Naive thymus-derived CD4-positive, alpha-beta T cell (primary cell): ENCODE measurements at places on chromosomes 7 and 10. TPM values are rescaled to one million over a fixed set of nuclear protein-coding genes. Genes with fewer than 3 reads are reported as not detected.

GRCh38 chr10:47326927-47327330 is 4.7 kb downstream of the GDF2 start:
- no peak overlapping the region for H3K27ac ChIP-seq
- no peak overlapping the region for H3K4me3 ChIP-seq
- H3K27me3 ChIP-seq: no peaks in the 10 kb centered on the region
- no peaks in the 10 kb centered on the region for H3K4me1 ChIP-seq
- no peaks in the 10 kb centered on the region for H3K36me3 ChIP-seq

- H3K36me3 ChIP-seq: no peaks in the 10 kb centered on the region
- no peak overlapping the region for H3K27ac ChIP-seq
- DNase-seq: no peak
- no peak overlapping the region for H3K4me3 ChIP-seq
- no peaks in the 10 kb centered on the region for H3K4me1 ChIP-seq
- no peaks in the 10 kb centered on the region for H3K27me3 ChIP-seq
Observed at GRCh38 chr7:121002757-121003200, 14.3 kb downstream of the CPED1 start.

GRCh38 chr10:22550732-22551131 is 163.6 kb downstream of the PIP4K2A start:
- H3K4me3 ChIP-seq: no peak overlapping the region
- H3K27me3 ChIP-seq: no peaks in the 10 kb centered on the region
- peak; percentile 61 for DNase-seq
- H3K27ac ChIP-seq: no peak overlapping the region

DNA sequence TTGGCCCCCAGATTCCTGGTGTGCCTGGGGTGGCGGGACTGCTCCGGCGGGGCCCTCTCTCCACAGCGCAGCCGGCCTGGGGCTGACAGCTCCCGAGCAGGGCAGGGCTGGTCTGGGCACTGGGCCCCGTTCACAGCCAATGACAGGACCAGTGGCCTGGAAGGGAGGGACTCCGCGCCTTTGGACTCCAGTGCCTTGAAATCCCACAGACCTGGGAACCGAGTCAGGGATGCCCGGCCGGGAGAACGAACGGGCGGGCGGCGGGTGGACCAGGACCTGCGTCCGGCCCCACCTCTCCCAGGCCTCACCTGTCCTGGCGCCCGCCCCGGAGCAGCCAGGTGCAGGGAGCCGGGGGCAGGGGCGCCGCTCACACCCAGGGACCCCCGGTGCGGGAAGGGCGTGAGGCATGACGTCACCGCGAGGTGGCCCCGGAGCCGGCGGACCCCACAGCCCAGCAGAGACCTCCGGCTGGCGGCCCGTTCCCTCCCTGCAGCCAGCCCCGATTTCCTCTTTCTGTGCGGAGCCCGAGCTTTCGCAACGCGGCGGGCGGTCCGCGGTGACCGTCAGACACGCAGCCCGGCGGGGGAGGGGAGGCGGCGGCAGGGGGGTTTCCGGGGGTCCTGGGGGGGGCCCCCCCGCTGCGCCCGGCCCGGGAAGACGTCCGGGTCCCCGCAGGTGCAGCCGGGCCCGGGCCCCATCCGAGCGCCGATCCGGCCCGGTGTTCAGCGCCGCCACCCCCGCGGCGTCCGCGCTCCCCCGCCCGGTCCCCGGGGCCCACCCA is 743 bp downstream of the ADAP1 start:
- no peak overlapping the region for H3K27ac ChIP-seq
- no peak for DNase-seq
- H3K36me3 ChIP-seq: no peaks in the 10 kb centered on the region
- no peaks in the 10 kb centered on the region for H3K27me3 ChIP-seq
- no peak overlapping the region for H3K4me3 ChIP-seq
- H3K4me1 ChIP-seq: no peaks in the 10 kb centered on the region

DNA sequence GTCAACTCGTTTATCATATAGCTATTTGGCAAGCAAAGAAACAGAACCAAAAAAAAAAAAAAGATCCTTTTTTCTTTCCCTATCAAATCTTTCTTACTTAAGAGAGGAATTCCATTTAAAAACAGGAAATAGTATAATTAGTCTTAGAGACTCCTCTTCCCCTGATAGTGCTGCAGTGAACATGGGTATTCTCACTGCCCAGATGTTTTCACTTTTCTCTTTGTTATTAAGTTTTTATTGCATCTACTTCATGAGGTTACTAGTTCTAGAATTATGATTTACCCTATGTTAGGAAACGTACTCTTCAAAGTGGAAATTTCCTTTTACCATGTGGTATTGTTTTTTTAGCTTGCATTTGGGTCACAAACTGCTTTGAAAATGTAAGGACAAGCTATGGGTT is 8.5 kb downstream of the CASP2 start:
- DNase-seq: no peak
- H3K36me3 ChIP-seq: peaks cover 52% of the 10 kb centered on the region
- H3K27me3 ChIP-seq: no peaks in the 10 kb centered on the region
- peaks cover 7% of the 10 kb centered on the region for H3K4me1 ChIP-seq

DNA sequence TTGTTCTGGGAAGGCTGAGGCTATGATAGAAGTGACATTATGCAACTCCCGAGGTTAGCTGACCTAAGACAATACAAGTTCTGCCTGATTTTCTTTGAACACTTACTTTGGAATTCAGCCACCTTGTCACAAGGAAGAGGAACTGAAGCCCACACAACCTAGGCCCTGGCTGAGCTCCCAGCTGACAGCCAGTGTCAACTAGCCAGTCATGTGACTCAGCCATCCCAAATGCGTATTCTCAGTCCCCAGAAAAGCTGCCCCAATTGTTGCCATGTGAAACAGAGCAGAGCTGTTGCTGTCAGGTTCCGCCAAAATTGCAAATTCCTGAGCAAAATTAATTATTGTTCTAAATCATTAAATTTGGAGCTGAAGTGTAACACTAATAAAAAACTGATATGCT is 1010.0 kb downstream of the XPNPEP1 start:
- no peaks in the 10 kb centered on the region for H3K36me3 ChIP-seq
- H3K4me1 ChIP-seq: no peaks in the 10 kb centered on the region
- no peaks in the 10 kb centered on the region for H3K27me3 ChIP-seq

- H3K36me3 ChIP-seq: peaks cover 8% of the 10 kb centered on the region
- H3K27me3 ChIP-seq: no peaks in the 10 kb centered on the region
- H3K4me3 ChIP-seq: no peak overlapping the region
Observed at GRCh38 chr10:128078136-128078969, 47.9 kb downstream of the MKI67 start.

LMOD2 gene
- not detected for total RNA-seq

GRCh38 chr7:34612661-34613060 is 45.4 kb upstream of the NPSR1 start:
- H3K27ac ChIP-seq: no peak overlapping the region
- no peaks in the 10 kb centered on the region for H3K4me1 ChIP-seq

- no peaks in the 10 kb centered on the region for H3K27me3 ChIP-seq
- H3K4me1 ChIP-seq: peaks cover 15% of the 10 kb centered on the region
- no peak overlapping the region for H3K27ac ChIP-seq
- no peak for DNase-seq
- no peak overlapping the region for H3K4me3 ChIP-seq
Observed at GRCh38 chr7:135665042-135665441, 2.7 kb downstream of the STMP1 start.

LZTS2 gene
- 17.1 TPM for total RNA-seq

FGFR2 gene
- total RNA-seq: 0.88 TPM

GRCh38 chr10:78776756-78777155 is 292.0 kb upstream of the ZMIZ1 start:
- no peaks in the 10 kb centered on the region for H3K4me1 ChIP-seq
- no peaks in the 10 kb centered on the region for H3K27me3 ChIP-seq
- no peak for DNase-seq
- no peak overlapping the region for H3K27ac ChIP-seq
- no peak overlapping the region for H3K4me3 ChIP-seq

GRCh38 chr7:80186721-80187120 is 52.1 kb downstream of the GNAI1 start:
- no peaks in the 10 kb centered on the region for H3K4me1 ChIP-seq
- H3K4me3 ChIP-seq: no peak overlapping the region
- no peak overlapping the region for H3K27ac ChIP-seq

ABCB4 gene
- 0.84 TPM for total RNA-seq

DNA sequence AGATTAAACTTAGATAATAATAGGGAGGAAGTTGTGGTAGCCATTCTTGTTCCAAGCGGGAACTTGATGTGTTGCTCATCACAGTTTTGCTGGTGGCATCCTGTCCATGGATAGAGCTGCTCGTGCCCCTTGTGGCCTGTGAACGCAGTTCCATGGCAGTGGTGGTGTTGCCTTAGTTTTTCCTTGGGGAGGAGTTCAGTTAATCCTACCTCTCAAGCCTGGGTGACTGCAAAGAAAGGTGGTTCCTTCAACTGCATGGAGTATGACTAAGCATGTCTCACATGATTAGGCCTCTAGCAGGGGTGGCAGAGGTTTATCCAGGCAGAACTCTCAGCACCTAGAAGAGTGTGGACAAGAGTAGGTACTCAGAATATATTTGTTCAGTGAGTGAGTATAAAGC is 99.7 kb downstream of the MAPK8 start:
- peaks cover 27% of the 10 kb centered on the region for H3K36me3 ChIP-seq
- DNase-seq: no peak
- no peaks in the 10 kb centered on the region for H3K4me1 ChIP-seq
- no peak overlapping the region for H3K27ac ChIP-seq
- H3K4me3 ChIP-seq: no peak overlapping the region
- H3K27me3 ChIP-seq: no peaks in the 10 kb centered on the region

GIMAP6 gene
- 173 and 174 TPM in 2 replicates for total RNA-seq

CPED1 gene
- 0.10 and 0.20 TPM in 2 replicates for total RNA-seq

GRCh38 chr10:102546606-102547320 is 43.0 kb downstream of the SUFU start:
- no peaks in the 10 kb centered on the region for H3K27me3 ChIP-seq
- no peaks in the 10 kb centered on the region for H3K36me3 ChIP-seq
- H3K27ac ChIP-seq: no peak overlapping the region
- H3K4me1 ChIP-seq: no peaks in the 10 kb centered on the region

DNA sequence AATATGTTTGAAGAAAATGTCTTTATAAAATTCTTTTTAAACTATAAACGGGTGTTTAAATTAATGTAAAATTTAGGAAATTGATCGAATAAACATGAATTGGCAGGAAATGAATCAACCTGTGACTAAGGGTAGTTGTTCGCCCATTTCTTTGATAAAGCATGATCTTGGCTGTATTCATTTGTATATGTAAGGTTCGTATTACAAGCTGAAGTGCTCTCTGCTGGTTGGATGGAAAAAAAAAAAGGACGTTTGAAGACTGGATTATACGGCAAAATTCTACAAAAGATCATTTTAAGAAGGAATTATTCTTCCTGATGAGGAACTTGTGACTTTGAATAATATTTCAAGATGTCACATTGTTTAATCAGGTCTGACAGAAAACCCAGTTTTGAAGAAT is 185.4 kb upstream of the ANK3 start:
- no peak overlapping the region for H3K27ac ChIP-seq
- H3K4me1 ChIP-seq: no peaks in the 10 kb centered on the region
- DNase-seq: no peak
- H3K27me3 ChIP-seq: no peaks in the 10 kb centered on the region
- H3K4me3 ChIP-seq: no peak overlapping the region
- H3K36me3 ChIP-seq: peaks cover 3% of the 10 kb centered on the region

- no peak for DNase-seq
- H3K4me3 ChIP-seq: no peak overlapping the region
- H3K4me1 ChIP-seq: no peaks in the 10 kb centered on the region
- no peak overlapping the region for H3K27ac ChIP-seq
- no peaks in the 10 kb centered on the region for H3K36me3 ChIP-seq
Observed at GRCh38 chr7:85630904-85631600, 444.2 kb upstream of the SEMA3D start.

SFTPA1 gene
- total RNA-seq: not detected

GRCh38 chr10:79277579-79278269 is 69.5 kb upstream of the PPIF start:
- H3K27me3 ChIP-seq: no peaks in the 10 kb centered on the region
- no peak overlapping the region for H3K4me3 ChIP-seq
- no peaks in the 10 kb centered on the region for H3K4me1 ChIP-seq
- no peak for DNase-seq
- H3K27ac ChIP-seq: no peak overlapping the region

GRCh38 chr7:6254866-6255265 is 17.6 kb downstream of the CYTH3 start:
- H3K4me1 ChIP-seq: no peaks in the 10 kb centered on the region
- no peak overlapping the region for H3K4me3 ChIP-seq
- no peak overlapping the region for H3K27ac ChIP-seq
- no peak for DNase-seq
- no peaks in the 10 kb centered on the region for H3K27me3 ChIP-seq
- no peaks in the 10 kb centered on the region for H3K36me3 ChIP-seq

- peak overlapping the region; percentile 50 for H3K4me3 ChIP-seq
- peaks cover 43% of the 10 kb centered on the region for H3K4me1 ChIP-seq
- H3K36me3 ChIP-seq: no peaks in the 10 kb centered on the region
- no peaks in the 10 kb centered on the region for H3K27me3 ChIP-seq
Observed at GRCh38 chr10:119655566-119656001, 4.4 kb downstream of the BAG3 start.

ZNF365 gene
- 0.24 TPM for total RNA-seq

UPK3BL2 gene
- 65.4 TPM for total RNA-seq

DNA sequence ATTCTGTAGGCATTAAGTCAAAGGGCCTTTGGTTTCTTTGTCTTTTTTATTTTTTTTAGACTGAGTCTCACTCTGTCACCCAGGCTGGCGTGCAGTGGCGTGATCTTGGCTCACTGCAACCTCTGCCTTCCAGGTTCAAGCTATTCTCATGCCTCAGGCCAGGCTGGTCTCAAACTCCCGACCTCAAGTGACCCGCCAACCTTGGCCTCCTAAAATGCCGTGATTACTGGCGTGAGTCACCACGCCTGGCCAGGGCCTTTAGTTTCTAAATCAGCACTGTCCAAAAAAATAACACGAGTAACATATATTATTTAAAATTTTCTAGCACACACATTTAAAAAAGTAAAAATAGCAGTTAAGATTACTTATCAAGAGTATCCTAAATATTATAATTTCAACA is 11.1 kb upstream of the ACSL5 start:
- H3K27ac ChIP-seq: no peak overlapping the region
- no peak for DNase-seq

GRCh38 chr10:126187399-126187798 is 200.9 kb downstream of the ADAM12 start:
- H3K27me3 ChIP-seq: no peaks in the 10 kb centered on the region
- H3K4me1 ChIP-seq: no peaks in the 10 kb centered on the region
- H3K27ac ChIP-seq: no peak overlapping the region

- no peak overlapping the region for H3K4me3 ChIP-seq
- DNase-seq: no peak
- H3K4me1 ChIP-seq: no peaks in the 10 kb centered on the region
- H3K27ac ChIP-seq: no peak overlapping the region
- H3K27me3 ChIP-seq: no peaks in the 10 kb centered on the region
Observed at GRCh38 chr10:46250898-46251856, 35.6 kb upstream of the ANTXRL start.

GNAT3 gene
- total RNA-seq: not detected
